ENCODE measurements at places on chromosomes 7 and 10.

DNA sequence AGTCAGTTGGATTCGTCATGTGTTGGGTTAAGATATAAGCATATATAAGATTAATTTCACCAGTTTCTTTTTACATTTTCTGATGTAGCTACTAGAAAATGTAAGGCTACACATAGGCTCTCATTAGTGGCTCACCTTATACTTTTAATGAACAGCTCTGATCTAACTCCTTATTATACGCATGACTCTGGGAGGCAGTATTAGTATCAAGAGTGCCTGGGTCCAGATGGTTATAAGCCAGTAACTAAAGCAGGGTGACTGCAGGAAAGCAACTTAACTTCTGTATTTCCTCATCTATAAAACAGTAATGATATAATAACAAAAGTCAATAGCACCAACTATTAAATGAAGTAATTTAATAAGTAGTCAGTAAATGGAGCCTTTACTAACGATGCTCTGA, 1.4 kb upstream of the ELMO1 start:
- no peak for DNase-seq

DNA sequence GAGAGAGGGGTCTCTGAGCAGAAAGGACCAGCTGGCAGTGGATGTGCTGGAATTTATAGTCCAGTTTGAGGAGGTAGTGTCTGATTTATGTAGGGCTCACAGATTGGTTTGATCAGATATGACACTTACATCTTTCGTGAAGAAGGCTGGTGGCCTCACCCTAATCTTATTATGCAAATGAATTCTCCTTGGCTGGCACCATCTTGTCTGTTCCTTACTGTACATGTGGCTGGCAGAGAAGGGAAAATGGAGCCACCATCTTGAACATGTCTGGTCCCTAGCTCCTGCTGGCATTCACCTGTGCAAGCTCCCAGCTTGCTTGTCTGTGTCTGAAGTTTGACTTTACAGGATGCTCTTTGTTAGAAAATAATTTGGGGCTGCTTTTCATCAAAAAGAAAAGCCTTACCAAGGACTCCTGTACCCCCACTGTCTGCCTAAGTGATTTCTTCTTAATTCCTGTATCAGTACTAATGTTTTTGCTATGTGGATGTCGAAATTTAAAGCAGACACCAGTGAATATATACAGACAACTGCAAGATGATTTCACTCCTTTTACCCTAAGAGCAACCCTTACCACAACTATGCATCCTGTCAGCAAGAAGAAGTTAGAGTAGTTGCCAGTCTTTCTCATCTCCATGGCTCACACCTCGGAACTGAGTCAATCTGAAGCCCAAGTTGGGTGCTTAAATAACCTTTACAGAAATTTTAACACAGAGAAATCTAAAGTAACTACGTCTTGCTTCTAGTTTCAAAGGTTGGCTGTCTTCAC, 322.0 kb upstream of the SEMA3D start:
- DNase-seq: no peak

GRCh38 chr10:11236234-11236633, 218.6 kb downstream of the CELF2 start:
- DNase-seq: no peak

DNA sequence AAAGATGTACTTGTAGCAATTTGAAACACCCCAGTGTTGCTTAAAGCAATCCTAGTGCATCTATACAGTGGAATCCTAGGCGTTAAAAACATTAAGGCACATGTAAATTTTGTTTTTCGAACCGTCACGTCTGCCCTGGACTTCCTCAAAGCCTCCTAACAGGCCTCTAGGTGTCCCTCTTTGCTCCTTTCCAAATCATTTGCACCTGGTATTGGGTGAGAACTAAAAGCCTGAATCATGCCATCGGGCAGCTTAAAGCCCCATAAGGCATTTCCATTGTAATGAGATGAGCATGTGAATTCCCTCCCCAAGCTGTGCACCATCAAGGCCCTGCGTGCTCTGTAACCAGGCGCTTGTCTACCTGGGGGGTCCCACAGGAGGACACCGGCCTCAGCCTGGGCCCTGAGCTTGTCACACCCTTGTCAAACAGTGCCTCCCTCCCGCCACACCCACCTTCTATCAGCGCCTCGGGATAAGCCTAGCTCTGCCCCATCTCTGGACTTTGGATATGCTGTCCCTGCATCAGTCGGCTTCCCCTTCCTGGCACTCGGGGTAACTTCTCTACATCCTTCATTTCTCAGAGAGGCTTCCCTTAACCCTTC, 89.2 kb downstream of the WDR11 start:
- no peak for DNase-seq

GRCh38 chr7:121474301-121474673, 78.2 kb upstream of the FAM3C start:
- no peak for DNase-seq

- DNase-seq: no peak
Measured at GRCh38 chr10:95415621-95416031, 124.8 kb upstream of the PDLIM1 start.

- DNase-seq: no peak
Measured at GRCh38 chr7:34061149-34061548, 155.8 kb downstream of the BMPER start.

- no peak for DNase-seq
Measured at GRCh38 chr7:44307905-44308595, 17.3 kb downstream of the CAMK2B start.

DNA sequence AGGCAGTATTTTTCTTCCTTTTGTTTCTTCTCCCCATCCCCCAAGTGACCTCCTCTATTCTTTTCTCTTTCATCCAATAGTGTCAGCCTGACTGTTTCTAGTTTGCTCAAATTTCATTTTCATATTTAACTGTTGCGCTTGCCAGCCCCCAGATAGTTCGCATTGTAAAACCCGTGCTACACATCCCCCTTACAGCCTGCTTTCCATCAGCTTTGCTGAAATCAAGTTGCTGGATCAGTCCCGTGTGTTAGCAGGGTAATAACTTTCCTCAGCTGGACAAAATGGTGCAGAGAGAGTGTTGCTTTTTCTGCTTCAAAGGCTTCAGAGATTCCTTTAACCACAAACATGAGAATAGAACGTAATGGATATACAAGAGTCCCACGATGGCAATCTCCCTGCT, 180.6 kb upstream of the NPVF start:
- no peak for DNase-seq

DNA sequence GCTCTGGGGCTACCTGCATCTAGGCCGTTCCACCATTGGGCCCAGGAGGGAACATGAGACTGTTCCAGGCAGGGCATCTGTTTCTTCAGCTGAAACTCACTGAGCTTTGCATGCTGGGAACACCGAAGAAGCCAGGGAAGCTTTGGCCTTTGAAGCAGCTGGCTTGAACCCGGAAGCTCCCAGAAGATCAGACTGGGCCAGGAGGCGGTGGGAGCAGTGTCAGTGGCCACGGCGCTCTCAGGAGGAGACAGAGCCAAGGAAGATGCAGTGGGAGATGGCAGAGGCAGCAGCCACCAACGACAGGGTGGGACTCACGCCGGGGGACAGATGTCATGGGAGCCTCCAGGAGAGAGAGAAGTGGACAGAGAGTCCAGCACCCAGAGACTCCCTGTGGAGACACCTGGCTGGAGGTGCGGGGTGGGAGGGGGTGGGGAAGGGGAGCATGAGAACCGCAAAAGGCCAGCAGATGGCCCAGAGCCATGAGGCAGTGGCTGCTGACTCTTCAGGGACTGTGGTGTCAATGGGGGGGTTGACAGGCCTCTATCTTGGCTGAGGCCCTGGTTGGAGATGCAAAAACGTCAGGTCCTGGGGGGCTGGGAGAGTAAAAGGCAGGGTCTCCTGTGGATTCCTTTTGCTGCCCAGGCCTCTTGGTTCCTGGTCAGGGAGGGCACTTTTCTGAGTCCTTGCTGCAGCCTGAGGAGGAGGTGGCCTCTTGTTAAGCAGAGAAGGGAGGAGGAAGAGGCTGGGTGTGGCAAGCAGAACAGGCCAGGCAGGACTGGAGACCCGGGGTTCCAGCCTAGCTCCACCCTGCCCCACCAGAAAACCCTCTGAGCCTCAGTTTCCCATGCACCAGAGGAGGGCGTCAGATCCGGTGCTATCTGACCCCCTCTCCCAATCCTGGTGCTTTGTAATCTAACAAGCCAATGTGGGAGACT, 6.3 kb upstream of the AQP1 start:
- no peak for DNase-seq

DNA sequence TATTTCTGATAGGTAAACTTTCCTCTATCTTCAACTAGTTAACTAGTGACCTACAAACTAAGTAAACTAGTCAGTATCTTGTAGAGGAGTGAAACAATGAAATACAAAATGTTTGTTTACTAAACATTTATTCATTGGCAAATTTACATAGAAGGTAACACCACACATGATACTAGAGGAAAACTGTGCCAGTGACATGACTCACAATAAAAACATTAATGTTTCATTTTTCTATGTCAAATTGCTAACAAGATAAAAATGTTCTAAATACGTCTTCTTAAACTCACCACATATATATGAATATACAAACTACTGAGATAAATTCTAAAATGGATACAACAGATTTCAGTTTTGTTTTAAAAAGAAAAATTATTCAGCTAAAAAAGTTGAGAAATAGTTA, 471.3 kb downstream of the PARD3 start:
- no peak for DNase-seq

DNA sequence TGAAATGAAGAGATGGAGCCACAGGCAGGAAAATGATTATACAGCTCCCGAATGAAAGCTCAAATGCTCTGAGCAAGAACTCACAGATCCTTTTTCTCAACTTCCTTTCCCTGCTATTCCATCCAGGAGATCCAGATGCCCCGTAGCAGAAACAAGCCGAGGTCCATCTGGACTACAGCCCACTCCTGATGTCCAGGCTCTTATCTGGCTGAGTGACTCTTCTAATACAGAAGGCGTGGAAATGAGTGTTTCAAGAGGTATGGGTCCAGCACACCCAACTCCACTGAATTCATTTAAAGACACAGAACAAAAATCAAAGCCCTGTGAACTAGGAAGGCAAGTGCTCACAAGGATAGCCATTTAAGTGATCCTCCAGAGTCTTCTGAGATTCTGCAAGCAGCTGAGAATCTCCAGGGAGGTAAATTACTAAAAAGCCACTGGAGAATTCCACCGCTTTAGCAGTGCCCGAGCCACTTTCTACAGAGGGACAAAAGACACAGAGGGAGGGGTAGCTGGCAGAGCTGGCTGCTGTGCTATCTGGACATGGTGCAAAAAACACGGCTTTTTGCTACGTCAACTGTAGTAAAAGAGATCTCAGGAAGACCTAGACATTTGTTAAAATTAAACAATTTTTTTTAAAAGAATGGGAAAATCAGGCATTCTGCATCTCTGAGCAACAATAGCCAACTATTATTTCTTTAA, 24.5 kb downstream of the FAM171A1 start:
- no peak for DNase-seq

GRCh38 chr10:49289480-49289879, 9.5 kb upstream of the C10orf71 start:
- DNase-seq: no peak

DNA sequence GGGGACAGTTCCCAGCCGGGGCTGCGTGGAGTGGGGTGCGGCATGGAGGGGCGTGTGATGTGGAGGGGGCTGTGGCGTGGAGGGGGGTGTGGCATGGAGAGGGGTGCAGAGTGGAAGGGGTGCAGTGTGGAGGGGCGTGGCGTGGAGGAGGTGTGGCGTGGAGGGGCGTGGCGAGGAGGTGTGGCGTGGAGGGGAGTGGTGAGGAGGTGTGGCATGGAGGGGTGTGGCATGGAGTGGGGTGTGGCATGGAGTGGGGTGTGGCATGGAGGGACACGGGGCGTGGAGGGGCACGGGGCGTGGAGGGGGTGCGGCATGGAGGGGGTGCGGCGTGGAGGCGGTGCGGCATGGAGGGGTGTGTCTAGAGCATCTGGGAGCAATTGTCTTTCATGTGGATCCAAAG, 33.6 kb downstream of the NKX6-2 start:
- no peak for DNase-seq

Data from brain (organoid and tissue), 16 donors.